Ascending aorta (tissue), 2 donors: ENCODE measurements at places on chromosomes 6 and 20.

DNA sequence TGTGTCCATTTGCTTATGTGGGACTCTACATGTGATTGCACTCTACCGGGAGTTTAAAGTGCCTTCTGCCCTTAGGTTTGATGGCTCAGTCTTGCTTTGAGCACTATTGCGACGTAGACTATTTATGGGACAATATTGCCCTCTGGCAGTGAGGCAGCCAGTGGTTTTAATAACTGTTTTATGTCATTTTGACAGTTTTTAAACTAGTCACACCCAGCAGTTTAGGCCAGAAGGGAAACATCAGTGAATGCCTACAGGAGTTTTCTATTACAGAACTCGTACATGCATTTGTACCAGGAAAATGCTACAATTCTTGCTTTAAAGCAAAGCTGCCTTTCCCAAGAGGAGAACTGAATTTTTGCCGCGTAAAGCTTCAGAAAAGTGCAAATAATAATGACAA, 813.7 kb downstream of the KIF16B start:
- DNase-seq: no peak

DNA sequence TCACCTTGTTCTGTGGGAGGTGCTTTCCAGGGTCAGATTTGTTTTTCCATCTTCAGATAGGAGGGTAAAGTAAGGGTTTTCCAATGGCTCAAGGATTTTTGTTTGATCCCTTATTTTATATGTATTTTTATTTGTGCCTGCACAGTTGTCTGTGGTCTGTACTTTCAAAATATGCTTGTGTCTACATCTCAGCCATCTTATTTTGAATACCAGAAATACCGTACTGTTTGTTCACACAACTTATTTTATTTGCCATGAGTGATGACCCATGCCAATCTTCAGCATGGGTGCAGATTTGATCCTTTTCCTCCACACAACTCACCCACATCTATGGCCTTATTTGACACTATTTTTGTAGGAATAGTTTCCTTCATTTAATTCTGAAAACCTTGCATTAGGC, 72.2 kb upstream of the PTCHD4 start:
- DNase-seq: no peak

DNA sequence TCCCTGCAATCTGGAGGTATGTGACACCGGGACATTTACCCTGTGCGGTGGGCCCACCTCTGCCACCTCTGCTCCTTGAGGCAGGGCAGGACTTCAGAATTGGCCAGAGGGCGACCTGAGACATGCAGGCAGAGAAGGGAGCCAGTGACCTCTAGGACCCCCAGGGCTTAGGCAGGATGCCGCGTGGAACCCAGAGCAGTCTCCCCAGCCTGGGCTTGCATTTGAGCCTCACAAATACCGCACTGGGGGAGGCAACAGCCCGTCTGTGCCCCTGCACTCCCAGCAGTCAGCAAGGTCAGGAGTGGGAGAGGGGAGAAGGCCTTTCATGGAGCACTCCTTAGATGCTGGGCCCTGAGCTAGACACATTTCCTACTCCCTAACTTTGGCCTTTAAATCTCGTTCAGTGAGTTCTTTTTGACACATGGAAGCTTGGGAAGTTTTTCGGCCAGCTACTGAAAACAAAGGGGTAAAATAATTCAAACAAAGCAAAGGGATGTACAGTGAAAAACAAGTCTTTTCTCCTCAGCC, 41.7 kb downstream of the C20orf203 start:
- no peak for DNase-seq

- DNase-seq: no peak
Observed at GRCh38 chr6:41315203-41315602, 20.2 kb upstream of the NCR2 start.
